Activated CD4-positive, CD25-positive, alpha-beta regulatory T cell (primary cell): ENCODE measurements at places on chromosomes 2 and 18.

DNA sequence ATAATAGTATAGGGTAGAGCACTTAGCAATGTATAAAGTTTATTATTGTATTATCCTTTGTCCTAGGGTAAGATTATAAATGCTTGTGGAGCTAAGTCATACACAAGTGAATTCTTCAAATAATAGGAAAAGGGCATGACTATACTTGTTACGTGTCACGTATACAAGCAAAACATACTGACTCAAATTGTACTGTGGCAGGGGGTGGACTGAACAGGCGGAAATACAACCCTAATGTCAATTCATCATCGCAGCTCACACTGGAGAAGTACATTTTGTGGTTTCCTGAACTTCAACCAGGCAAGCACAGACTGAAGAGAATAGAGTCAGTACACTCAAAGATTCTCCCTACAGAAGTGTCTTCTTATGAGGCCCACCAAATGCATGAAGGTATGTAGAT is 201.0 kb downstream of the MBD2 start:
- DNase-seq, result no peak

DNA sequence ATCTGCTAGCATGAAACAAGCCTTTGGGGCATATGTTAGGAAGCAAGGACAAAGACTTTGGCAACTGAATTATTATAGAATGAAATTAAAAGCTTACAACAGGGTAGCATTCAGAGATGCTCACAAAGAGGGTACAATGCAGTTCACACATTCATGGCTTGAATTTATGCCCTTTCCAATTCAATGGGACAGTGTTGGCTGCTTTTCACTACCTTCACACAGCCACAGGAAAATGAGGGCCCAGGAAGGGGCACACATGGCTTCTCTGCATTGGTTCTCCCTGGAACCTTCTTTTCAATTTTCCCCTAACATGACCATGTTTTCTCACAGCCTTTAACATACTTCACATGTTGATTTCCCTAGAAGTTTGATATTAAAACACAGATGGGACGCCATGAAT is 978.1 kb downstream of the TMEM182 start:
- DNase-seq, result no peak

- no peak for DNase-seq
These were observed 5.5 kb upstream of the HNRNPA3 start for GRCh38 chr2:177207101-177207500.

DNA sequence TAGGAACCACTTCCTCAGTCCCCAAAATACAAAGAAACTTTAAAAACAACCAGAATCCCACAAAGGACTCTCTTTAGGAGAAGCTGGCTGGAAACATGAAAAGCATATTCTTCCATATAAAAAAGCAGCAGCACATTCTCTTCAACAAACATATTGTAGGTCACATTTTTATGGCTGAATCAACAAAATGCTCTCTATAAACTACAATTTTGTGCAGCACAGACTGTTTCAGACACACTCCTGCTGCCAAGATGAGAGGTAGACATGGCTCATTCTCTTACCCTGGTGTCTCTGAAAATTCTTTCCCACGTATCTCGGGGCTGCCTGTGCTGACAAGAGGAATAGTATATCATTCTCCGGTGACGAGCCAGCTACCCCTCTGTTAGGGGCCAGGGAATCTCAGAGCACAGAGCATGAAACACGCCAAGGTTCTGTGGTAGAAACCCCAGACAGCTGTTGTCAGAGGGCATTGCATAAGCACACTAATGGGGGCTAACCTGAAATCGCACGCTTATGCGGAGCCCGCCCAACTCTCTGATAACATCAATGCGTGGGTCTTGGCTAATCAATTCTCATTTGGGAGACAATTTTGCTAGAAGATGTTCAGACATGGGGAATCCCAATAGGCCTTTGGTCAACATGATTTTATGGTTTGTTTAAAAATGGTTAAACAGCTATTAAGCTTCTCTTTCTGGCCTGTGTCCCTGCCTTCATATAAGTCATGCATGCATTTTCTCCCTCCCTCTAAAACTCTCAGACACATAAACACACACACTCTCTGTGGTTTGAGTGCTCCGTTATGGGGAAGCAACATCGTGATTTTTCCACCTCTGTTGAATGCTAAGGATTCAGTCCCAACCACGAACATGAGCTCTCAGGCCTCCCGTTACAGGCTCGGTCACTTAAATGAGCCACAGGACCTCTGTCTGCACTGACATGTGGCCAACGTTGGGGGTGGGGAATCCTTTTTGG is 177.5 kb downstream of the INO80D start:
- no peak for DNase-seq

- no peak for DNase-seq
These were observed 421.5 kb upstream of the MEIS1 start for GRCh38 chr2:66013456-66013855.

DNA sequence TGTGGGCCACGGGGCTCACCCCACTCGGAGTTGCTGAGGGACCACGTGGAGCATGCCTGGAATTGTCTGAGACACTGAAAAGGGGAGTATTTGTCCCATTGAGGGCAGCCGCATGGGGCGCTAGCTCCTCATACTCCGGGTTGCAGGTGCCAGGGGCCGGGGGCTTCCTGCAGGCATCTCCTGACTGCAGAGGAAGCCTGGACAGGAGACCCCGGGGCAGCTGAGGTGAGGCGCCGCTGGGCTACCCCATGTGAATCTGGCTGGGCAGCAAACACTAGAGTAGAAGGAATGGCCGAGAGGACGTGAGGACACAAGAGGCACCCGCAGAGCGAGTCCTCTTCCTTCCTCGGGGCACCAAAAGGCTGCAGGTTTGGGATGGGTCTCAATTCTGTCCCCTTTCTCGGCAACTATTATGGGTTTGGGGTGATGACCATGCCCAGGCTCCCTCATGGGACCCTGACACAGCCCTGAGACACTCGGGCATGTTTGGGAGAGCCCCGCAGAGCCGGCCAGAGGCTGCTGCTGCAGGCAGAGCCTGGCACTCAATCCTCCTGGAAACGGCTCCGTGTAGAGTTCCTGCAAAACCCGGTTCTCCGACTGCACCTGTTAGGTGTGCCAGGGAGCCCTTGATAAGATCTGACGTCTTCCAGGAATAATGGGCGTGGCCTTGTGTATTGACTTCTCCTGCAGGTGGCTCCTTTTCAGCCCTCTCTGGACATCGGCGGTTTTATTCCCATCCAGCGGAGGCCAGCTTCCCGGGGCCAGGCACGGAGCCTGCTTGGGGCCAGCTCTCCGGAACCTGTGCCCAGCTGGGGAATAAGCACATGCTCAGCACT is 77.0 kb downstream of the CTIF start:
- DNase-seq, result no peak

GRCh38 chr2:8925411-8925810 is 78.1 kb downstream of the MBOAT2 start:
- no peak for DNase-seq

- DNase-seq, result no peak
These were observed 86.4 kb downstream of the EML6 start for GRCh38 chr2:54809819-54810218.

DNA sequence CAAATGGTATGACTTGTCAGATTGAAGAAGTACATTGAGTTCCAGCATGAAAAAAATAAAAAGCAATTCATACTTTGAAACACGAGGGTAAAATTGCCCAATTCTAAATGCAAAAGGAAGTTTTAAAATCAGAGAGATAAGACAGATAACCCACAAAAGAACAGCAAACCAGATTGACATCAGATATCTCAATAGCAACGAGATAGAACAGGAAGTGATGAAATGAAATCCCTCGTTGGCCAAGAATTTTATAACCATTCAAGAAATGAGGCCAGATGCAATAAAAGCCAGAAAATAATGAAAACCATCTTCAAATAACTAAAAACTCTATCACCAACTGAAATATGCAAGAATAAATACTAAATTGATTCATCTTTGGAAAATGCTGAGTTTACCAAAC is 172.8 kb downstream of the CD226 start:
- no peak for DNase-seq

GRCh38 chr2:151673016-151673415 is 61.3 kb downstream of the NEB start:
- DNase-seq, result no peak

DNA sequence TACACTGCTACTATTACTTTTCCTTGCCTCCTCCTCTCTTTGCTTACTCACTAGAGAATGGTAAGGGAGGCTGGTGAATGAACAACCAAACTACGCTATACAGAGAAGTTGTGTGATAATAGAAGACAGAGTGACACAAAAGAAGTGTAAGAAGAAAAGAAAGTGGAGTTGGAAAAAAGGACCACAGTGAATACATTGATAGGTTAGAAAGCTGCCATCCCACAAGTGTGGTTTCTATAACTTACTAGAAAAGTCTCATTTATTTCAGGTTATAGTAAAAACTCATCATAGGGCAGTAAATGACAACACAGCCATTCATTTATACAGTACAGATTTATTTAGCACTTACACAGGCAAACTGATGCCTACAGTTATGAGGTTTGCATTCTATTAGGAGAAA is 77.3 kb downstream of the TTC21B start:
- no peak for DNase-seq

- no peak for DNase-seq
These were observed 53.5 kb downstream of the DGKD start for GRCh38 chr2:233407771-233408181.

DNA sequence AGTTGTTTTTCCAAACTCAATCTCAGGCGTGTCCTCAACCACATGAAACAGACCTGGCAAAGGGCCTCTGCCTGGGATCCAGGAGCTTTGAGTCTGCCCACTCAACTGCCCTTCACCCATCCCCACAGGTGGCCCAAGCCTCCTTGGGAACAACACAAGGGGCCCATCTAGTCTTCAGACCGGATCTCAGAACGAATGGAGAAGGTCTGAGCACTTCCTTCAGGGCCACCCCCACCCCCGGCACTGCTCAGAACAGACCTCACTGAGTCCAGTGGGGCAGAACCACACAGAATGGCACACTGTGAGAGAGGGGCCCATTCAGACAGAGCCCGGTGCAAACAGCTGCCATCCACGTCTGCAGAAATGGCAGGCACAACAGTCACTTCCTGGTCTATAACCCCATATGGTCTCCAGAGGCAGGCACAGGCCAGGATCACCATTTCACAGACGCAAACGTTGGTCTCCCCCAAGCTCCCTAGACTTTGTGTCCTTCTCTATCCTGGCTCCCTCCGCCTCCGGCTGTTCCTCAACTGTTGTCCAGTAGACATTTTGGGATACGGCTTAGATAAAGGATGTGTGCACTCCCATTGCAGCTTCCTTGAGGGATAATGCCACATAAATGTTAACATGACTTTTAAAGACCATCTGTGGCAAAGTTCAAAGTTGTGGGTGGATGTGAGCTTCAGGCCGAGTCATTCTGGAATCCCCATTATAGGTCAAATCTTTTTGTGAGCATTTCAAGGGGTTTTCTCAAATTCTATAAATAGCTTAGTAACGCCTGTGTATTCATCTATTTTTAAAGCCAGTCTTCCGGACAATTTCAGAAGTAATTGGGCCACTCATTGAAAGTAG is 149.7 kb downstream of the SMAD7 start:
- peak; percentile 11 for DNase-seq

DNA sequence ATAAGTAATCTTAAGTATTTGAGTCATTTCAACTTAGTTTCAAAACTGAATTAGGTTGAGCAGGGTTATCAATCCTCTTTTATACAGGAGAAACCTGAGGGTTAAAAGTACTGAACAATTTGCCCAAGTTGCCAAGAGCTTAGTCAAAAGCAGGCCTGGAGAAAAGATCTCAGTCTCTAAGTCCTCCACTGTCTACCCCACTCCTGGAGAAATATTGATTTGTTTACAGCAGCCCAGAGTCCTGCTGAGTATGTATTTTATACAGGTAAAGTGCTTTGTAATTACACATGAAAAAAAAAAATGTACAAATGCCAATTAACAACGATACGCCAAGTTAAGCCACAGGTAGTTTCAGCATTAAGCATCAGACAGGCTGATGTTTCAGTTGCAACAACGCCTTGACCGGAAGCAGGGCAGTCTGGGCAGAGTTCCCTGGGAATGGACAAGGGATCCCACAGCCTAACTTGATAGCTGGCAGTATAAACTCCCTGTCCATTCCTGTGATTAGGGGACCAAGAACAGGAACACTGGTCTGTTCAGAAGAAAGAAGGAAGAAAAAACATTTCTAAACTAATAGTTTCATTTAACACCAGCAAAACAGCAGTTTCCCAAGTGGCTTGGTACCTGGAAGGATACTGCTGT is 132.9 kb downstream of the MYO5B start:
- DNase-seq, result no peak

DNA sequence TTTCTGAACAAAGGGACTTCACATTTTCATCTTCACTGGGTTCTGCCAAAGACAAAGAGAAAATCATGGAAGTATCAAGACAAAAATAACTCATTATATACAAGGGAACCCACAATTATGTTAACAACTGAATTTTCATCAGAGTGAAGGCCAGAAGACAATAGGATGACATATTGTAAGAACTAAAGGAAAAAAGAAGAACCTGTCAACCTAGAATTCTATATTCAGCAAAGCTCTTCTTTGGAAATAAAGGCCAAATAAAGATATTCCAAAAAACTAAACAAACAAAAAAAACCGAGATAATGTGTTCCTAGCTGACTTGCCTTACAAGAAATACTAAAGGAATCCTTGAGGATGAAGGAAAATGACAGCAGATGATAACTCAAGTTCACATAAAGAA is 10.3 kb upstream of the ZCCHC2 start:
- no peak for DNase-seq

DNA sequence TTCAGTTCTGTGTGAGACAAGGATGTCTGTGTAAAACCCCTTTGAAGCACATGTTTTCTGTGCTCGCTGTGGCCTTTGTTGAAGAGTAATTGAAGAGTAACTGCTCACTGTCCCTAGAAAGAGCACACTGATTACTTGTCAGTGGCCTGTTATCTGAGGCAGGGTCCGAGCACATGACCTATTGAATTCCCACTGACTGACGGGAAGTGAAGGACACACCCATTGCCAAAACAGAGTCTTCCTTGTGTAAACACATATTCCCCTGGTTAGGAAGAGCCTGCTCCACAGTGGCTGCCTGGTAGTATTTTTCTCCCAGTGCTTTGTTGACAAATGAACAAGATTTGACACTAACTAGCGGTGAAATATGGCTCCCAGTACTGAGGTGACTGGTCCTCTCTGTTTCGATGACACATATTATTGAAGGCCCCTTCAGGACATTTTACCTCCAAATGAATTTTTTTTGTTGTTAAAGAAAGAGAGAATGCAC is 148.5 kb upstream of the GYPC start:
- no peak for DNase-seq

GRCh38 chr2:2586931-2587330 is 255.9 kb upstream of the MYT1L start:
- DNase-seq, result no peak

- no peak for DNase-seq
These were observed 222.2 kb downstream of the GLI2 start for GRCh38 chr2:120957905-120958304.

GRCh38 chr2:134194519-134194918 is 59.4 kb upstream of the MGAT5 start:
- DNase-seq, result no peak
